NCI-H1436 treated with DMSO at 0.1 percent for 48 hours (cell line): ENCODE measurements at places on chromosomes 6 and 20.

DNA sequence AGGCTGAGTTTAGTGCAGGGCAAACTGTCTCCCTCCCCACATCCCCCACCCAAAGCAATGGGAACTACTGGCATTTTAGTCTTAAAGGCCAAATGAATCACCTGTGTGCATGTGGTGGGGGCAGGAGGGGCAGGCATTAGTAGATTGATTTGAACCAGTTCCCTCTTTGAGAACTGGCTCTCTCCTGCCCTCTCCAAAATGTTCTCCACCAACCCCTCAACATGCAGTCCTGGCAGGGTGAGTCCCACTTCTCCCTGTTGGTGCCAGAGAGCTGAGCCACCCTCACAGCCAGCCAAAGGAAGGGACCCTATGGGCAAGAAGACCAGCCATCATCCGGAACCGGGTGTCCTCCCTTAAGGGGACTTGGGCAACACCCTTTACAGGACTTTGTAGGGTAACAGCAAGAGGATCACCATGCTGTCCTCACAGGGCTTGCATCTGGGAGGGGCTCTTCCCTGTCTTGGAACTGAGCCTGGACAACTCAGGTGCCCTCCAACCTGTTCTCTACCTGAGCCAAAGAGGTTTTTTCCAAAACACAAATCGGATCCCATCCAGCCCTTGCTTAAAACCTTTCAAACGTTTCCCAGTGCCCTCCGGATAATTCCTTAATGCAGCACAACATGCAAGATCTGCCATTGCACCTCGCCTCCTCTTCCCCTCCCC is 80.6 kb downstream of the MRPL14 start:
- no peak for DNase-seq

GRCh38 chr6:30002871-30003270 is 58.2 kb upstream of the POLR1H start:
- no peak for DNase-seq

DNA sequence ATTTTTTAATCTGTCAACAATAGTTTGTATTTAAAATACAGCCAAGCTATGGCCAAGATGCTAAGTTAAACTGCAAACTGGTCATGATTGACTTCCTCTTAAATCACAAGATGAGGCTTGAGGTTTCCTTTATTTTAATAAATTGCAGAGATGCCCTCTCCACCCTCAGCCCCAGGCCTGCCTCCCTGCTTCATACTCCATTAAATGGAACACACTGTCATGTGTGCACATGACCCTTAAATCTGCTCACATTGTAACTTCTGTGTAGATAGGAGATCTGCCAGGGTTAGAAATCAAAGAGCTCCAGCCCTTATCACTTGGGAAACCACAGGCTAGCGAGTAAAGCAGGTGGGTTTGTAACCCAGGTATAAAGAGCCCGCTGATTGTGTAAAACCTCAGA is 20.8 kb downstream of the DUSP22 start:
- no peak for DNase-seq

DNA sequence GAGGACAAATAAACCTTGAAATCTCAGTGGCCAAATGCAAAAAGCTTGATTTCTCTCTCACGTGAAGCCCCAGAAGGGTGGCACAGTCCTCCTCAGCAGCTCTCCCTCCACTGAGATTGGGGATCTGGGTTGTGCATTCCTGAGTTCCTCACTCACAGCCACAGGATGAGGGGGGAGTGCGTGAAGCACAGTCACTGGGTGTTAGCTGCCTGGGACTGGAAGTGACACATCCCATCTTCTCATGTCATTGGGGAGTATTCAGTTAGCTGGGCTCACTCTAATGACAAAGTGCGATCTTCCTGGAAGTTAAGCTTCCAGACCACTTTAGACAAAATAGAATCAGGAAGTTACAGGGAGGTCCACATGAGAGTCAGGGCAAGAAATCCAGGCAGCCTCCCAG is 192.2 kb upstream of the LRFN2 start:
- no peak for DNase-seq

GRCh38 chr6:26657256-26657655 is 2.3 kb downstream of the ZNF322 start:
- DNase-seq = no peak

- DNase-seq = no peak
These were observed 379.3 kb downstream of the MAFB start for GRCh38 chr20:40309731-40310130.

- no peak for DNase-seq
These were observed 1.3 kb downstream of the MAN1A1 start for GRCh38 chr6:119348096-119348747.

DNA sequence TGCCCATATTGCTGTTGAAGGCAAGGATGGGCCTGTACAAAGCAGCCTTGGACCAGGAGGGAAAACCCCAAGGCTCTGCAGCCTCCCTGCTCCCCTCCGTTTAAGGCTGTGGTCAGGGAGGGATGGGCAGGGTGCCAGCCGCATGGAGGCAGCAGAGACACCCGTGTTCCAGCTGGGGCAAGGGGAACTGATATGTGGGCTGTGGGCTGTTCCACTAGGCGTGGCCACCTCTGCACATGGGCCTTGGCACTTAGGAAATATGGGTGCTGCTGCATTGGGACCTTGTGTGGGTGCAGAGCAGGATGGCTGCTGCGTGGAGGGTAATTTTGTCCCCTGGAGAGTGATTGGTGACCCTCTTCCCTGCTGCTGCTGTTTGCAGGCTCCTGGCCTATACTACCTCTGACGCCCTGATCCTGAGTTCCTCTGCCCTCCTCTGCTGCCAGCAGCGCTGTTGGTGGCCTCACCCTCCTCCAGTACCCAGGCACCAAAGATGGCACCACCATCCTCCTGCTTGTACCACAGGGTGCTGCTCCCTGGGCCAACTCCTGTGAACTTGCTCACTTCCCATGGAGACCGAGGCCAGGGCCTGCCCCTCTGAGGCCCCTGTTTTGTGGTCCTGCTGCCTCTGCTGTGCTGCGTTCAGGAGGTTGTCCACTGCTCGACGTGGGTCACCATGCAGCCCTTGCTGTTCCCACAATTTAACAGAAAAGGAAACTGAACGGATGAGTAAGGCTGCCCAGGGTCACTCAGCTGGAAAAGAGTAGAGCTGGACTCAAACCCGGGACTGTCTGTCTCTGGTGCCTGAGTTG is 35.3 kb downstream of the PANK2 start:
- no peak for DNase-seq
